ENCODE measurements at places on chromosomes 2 and 18.

- DNase-seq: no peak
These were observed 14.7 kb upstream of the CIDEA start for GRCh38 chr18:12239431-12239830.

DNA sequence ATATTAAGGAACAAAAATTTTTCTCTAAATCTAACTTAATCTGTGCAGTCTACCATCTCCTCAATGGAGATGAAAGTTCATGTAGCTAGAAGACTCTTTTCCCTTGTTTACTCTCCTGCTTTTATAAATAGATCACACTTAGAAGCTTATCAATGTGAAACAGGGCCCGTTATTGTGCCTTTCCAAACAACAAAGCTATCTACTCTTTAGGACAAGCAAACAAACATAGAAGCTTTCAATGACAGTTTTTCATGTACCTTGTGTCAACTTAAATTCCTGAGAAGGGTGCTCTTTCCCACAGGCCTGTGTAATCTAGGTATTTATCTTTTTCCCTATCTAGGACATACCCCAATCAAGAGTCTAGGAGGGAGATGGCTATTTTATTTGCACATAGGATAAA is 247.8 kb upstream of the CWC22 start:
- DNase-seq: no peak

DNA sequence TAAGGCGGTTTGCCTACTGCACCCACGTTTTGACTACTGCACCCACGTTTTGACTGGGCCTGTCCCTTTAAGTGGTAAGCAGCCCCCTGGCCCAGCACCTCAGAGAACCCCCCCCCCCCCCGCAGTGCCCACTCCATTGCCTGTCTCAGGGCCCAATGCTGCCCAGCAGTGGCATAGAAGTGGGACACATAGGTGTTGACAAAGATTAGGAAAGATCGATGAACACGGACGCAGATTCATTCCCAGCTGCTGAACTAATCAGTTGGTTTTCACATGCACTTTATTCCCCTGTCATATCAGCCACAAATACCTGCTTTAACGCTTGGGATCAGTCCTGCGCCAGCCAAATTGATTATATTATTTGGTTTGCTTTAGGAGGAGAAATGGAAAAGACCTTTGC is 268.8 kb upstream of the SKOR2 start:
- no peak for DNase-seq

DNA sequence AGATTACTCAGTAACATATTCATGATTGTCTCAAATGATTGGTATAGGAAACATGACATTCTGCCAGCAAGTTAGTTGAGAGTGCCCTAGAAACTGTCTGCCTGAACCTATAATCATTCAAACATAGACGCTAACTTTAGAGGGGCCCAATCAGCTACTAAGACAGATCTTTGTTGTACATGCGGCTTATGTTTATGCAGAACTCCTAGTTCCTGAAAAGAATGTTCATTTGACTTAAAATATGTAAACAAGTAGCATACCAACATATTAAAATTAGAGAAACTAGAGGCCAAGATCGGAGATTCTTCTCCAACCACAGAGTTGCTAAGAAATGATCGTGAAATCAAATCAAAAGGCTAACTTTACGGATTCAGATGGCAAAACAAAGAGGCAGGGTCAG is 4.2 kb upstream of the METAP1D start:
- no peak for DNase-seq

GRCh38 chr18:66916834-66917233 is 312.9 kb upstream of the CDH19 start:
- no peak for DNase-seq

DNA sequence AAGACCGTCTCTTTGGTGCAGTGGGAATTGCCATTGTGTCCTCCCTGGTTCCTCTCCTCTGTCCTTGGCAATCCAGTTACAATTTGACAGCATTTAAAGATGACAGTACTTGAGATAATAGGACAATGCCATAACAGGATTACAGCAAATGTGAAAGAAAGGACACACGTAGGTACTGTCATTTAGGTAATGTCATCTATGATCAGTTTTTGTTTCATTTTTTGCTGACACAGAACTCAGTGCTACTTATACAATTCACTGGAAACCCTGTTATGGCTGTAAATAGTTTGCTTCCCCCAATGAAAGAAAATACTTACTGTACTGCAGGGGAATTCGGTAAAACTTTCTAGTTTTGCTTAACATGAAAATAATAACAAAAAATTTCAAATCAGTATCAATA is 65.2 kb downstream of the BCL11A start:
- DNase-seq: no peak

DNA sequence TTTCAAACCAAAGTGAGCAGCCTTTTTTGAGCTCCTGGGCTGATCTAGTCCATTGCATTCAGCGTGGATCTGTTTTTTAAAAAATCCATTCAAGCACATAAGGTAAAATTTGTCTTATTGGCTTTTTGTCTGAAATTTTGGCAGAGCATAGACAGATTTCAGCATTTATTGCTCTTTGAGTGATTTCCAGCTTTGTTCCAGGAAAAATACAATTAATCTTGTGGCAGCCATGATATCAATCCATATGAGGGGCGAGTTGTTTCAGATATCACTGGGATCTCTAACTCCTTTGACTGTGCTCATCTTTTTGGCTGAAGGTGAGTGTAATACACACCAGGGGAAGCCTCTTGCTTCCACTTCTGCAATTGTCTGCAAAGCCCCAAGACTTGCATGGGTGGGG is 523.9 kb downstream of the SLC4A3 start:
- no peak for DNase-seq

DNA sequence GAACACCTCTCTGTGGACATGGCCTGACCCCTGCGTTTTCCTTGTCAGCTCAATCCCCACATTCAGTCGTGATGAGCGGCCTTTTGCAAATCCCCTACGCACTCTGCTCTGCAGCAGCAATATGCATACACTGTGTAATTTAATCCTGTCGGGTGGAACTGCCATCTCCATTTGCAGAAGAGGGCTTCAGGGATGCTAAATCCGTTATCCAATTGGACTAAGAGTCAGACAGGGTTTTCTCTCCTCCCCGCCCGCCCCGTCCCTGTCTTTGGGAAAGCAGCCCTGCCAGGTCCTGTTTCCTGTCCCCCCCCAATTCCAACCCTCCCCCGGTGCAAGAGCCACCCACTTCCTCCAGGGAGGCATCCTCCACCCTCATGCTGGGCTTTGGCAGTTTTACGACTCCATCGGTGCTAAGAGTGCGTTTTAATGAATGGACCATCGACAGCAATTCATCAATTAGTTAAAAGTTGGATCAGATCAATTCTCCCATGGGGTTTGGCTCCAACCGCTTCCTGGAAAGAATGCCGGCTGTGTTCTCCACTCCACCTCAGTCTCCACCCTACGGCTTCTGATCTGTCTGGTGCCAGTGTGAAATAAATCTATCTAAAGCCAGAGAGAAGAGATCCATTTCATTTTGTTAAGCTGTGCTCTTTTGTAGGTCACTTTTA is 53.5 kb upstream of the ASAP2 start:
- DNase-seq: no peak

GRCh38 chr2:3208179-3208578 is 169.4 kb downstream of the EIPR1 start:
- no peak for DNase-seq

DNA sequence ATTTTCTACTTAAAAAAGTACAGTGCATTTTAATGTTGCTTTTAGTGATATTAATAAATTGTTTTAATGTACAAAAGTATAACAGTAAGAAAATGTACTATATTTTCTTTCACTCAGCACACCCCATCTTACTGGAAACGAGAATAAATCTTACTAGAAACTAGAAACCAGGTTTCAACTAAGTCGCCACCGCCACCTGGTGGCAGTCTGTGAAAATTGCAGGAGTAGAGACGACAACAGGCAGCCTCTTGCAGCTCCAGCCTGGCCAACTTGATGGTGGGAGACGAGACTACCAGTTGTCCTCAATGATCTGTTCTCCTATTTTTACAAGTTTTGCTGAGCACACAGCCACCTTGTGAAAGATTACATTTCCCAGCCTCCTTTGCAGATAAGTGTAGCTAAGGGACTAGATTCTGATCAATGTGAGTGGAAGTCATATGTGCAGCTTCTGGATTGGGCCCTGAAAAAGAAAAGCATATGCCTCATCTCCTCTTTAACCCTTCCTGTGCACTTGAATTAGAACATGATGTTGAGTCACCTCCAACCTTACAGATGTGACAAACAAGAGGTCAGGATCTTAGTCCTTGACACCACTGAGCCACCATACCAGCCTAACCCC is 8.7 kb downstream of the OTOF start:
- no peak for DNase-seq

- DNase-seq: no peak
These were observed 22.1 kb downstream of the TTLL4 start for GRCh38 chr2:218732761-218733158.

GRCh38 chr2:96359310-96359709 is 23.7 kb downstream of the NCAPH start:
- DNase-seq: peak; percentile 21

GRCh38 chr18:54382733-54383252 is 25.1 kb downstream of the C18orf54 start:
- no peak for DNase-seq

- no peak for DNase-seq
These were observed 68.6 kb downstream of the GATA6 start for GRCh38 chr18:22238036-22238435.

DNA sequence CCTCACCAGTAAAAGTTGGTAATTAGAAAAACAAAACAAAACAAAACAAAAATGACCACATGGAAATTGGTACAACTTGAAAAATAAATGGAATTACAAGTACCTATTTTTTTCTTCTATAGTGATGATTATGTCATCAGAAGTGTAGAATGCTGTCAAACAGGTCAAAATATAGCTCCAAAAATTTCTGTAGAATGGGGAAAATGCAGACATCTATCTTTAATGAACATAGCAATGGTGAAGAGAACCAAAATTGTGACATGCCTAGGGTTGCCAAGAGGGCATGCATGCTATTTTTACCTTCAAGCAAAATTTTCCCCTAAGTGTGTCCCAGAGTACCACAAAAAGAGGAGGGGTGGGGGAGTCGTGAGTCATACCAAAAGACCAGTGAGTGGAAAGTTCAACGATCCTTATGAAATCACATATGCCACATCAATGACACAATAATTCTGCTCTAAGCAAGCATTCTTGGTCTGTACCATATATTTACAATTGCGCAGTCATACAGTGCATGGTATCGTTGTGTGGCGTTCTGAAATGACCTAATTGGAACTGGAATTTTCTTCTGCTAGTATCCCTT is 1436.4 kb downstream of the SUCLG1 start:
- no peak for DNase-seq

GRCh38 chr2:85996591-85996990 is 107.8 kb upstream of the ST3GAL5 start:
- no peak for DNase-seq

GRCh38 chr18:26999797-27000196 is 134.3 kb upstream of the AQP4 start:
- DNase-seq: no peak
